ENCODE measurements at places on chromosomes 7 and 10.

GRCh38 chr7:127447326-127447945, 54.9 kb upstream of the ZNF800 start:
- DNase-seq = peak; percentile 8

- DNase-seq = no peak
These were observed 27.0 kb downstream of the JMJD1C start for GRCh38 chr10:63438506-63439498.

DNA sequence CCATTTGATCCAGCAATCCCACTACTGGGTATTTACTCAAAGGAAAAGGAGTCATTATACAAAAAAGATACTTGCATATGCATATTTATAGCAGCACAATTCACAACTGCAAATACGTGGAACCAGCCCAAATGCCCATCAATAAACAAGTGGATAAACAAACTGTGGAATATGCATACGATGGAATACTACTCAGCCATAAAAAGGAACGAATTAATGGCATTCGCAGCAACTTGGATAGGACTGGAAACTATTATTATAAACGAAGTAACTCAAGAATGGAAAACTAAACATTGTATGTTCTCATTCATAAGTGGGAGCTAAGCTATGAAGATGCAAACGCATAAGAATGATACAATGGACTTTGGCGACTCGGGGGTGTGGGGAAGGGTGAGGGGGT, 108.6 kb downstream of the MICU1 start:
- no peak for DNase-seq

DNA sequence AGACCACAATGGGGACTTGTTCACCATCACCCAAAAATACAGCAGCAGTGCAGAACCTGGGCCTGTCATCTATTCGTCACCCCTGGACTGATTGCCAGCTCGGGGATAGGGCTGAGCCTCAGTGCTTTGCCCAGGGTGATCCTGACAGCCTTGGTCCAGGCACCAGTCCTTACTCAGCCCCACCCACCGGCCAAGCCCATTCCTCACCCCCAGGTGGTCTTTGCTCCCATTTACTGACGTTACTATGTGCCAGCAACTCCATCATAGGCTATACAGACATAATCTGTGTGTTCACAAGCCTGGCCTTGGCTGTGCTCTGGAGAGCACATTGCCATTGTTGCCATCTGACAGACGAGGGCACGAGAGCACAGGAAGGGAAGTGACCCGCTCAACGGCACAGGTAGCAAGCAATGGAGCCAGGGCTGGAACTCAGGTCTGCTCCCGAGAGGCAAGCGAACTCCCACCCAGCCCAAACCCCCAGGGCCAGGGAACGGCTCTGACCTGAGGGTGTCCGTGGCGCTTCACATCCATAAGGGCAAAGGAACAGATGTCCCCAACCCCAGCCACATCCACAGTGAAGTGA, 6.8 kb downstream of the ATG9B start:
- DNase-seq = no peak

DNA sequence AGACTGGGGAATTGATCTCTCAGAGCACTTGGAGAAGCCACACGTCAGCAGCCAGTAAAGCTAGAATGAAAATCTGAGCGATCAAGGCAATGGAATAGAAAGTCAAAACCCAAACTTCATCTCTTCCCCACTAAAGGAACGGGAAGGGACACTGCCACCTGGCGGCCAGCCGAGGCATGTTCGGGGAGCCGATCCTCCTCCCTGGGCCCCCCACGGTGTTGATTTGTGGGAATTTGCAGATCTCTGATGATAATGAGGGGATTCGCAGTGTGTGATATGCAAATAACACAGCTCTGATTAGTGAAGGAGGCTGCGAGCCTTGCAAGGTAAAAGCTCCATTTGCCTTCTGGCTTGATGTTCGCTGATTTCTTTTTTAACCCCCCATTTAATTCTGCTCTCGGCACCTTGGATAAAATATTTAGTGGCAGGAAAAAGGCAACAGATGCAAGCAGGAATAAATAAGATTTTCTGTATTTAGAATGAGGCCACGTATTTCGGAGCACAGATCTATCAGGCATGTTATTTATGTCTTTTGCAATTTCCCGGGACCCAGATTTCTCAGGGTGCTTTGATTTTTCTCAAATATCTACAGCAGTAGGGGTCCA, 258.6 kb downstream of the PAXIP1 start:
- peak; percentile 14 for DNase-seq

- no peak for DNase-seq
These were observed 186.6 kb downstream of the DNAJB6 start for GRCh38 chr7:157523371-157523765.

GRCh38 chr7:77537778-77538280, 734 bp downstream of the PTPN12 start:
- peak; percentile 32 for DNase-seq

DNA sequence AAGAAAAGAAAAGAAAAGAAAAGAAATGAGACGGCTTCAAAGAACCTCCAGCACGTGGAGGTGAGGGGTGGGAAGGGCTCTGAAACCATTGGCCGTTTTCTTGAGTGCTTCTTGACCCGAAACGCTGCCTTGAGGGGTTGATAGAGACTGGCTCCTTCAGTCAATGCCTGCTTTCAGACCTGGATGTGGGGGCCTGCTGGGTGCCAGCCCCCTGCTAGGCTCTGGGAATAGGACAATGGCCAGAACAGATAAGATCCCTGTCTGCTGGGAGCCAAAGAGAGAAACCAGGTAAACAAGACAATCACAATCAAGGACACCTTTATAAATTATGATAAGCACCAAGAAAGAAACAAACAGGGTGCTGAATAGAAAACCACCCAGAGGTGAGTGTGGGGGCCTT, 27.7 kb downstream of the ZMIZ1 start:
- DNase-seq = no peak

- no peak for DNase-seq
These were observed 405.0 kb upstream of the GALNT17 start for GRCh38 chr7:70726951-70727378.

GRCh38 chr10:34305189-34305588, 509.9 kb downstream of the PARD3 start:
- DNase-seq = no peak

GRCh38 chr7:50174948-50175347, 81.9 kb upstream of the ZPBP start:
- DNase-seq = no peak

- DNase-seq = no peak
These were observed 40.3 kb downstream of the COL17A1 start for GRCh38 chr10:104045151-104046089.

GRCh38 chr10:28732091-28732490, 54.8 kb downstream of the BAMBI start:
- no peak for DNase-seq

DNA sequence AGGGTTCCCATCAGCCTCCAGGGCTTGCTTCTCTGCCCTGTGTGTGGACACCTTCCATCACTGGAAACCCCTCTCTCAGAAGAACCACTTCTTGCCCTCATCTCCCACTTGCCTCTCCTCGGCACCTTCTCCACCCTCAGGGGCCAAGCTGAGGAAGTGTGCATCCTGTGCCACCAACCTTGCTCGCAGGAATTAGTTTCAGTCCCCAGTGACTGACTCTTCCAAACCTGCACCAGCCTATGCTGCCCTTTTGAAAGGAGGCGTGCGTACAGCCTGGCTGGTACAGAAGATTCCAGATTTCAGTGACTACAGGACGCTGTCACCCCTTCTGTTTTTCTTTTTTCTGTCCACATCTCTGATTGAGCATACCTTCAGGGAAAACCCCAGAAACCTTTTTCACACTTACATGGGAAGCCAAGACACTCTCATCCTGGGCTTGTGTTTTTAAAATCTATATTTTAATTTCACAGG, 67.1 kb downstream of the IKZF1 start:
- DNase-seq = no peak

DNA sequence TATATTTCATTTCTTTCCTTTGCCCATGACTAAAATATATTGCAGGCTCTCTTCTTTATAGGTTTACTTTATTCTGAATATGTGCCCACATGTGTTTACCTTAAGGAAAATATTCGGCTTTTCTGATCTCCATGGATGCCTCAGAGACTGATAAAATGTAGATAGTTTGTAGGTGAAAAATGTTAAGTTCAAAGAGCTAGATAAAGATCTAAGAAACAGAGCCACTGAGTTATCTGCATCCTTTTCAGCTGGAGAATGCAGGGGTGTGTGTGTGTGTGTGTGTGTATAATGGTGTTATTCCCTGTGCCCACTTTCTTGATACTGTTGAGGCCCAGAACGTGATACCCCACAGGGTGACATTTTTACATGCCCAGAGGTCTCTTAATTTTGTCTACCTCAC, 150.8 kb downstream of the LRRC4 start:
- no peak for DNase-seq

DNA sequence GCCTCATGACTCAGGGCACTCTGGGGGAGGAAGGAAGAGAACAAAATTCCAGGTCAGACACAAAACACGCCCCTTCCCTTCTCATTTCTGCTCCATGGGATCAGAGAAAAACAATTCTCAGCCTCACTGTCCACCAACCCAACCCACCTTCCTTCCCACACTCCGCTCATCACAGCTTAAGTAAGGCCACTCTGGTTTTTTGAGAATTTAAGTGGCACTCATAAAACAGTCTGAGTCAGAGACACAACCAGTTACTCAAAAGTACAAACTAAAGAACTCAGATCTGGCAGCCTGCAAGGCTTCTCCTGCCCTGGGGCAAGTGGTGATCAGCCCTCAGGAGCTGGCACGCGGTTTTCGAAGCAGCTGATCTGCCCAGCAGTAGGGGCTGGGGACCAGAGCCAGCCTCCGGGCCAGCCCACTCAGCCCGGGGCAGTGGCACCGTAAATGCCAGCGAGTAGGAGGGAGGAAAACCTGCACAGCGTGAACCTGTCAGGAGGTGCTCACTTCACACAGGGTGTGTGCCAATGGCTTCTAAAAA, 39.1 kb upstream of the ABLIM1 start:
- DNase-seq = no peak

DNA sequence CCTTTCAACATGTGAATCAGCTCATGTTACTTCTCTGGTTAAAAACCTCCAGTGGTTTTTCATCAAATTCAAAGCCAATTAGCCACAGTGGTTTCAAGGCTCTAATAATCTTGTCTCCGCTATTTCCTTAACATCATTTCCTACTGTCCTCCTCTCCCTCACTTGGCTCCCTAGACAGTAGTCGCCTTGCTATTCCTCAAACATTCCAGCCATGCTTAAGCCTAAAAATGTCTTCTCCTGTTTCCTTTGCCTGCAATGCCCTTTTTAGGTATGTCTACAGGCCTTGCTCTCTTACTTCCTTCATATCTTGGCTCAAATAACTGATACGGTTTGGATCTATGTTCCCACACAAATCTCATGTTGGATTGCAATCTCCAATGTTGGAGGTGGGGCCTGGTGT, 779.4 kb upstream of the LRRN3 start:
- no peak for DNase-seq

GRCh38 chr10:9175200-9175599, 1120.7 kb downstream of the GATA3 start:
- peak; percentile 14 for DNase-seq

DNA sequence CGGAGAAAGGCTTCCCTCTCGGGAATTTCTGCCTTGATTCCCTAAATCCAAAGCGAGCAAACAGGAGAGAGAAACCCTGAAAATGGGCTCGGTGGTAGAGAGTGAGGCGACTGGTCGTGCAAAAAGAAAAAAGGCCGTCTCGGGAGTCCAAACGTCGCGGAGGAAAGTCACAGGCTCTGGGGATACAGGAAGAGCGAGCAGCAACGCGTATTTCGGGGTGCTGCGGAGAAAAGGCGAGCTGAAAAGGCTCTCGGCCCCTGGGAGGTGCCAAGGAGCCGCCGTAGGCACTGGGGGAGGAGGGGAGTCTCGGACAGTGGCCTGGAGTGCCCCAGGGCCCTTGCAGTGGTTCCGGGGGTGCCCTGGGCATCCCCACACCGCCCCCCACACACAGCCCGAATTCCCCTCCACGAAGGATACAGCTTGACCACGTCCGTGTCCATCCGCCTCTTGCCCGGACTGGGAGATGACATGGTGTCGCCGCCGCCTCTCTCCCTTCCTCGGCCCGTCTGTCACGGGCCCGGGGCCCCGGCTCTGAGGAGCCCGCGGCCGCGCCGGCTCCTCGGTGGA, 591 bp downstream of the UBE2H start:
- DNase-seq = no peak

GRCh38 chr7:30627026-30627425, 32.3 kb downstream of the GARS1 start:
- DNase-seq = no peak

DNA sequence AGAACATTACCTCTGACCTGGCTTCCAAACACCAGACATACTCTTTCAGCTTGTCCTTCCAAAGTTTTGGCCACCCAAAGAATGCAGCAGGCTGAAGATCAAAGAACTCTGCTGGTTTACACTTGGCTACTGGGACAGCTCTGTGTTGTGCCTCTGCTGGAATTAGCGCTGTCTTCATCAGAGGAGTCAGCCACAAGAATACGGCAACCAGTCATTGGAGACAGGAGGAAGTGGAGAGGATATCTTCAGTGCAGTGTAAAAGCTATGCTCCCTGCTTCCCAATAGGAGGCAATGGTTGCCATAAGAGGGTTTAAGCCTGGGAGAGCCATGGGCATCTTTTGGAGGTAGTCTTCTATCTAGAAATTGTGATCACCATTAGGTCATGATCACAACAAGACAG, 126.7 kb upstream of the WNT16 start:
- no peak for DNase-seq

- DNase-seq = no peak
These were observed 494.3 kb downstream of the AUTS2 start for GRCh38 chr7:70092314-70093204.

GRCh38 chr10:124403548-124403947, 15.2 kb downstream of the OAT start:
- peak; percentile 84 for DNase-seq

DNA sequence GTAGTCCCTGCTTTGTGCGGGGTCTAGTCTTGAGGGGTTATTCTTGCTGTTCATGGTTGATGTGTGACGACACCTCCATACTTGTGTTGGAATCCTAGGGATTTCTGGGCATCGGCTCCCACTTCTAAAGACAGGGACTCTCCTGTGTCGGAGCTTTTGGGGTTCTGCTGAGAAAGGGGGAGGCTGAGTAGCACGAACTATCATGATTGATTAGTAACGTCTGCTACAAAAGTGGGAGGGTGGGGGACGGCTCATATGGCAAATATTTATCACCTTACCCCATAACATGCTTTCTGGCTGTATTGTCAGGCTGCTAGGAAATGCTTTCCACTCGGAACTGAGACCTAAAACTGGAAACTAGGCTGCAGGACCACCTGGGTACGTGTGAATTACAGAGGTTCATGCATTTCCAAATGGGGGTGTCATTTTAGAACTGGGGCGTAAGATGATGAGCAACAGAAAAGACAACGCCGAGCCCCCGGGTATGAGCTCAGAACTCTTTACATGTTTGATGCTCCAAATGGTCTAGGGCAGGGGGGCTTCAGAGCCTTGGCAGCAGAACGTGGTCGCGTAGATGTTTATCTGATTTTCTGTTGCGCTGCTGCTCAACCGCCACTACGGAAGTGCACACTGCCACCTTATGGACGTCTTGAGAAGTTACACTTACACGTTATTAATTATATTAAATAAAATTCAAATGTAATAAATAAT, 15.1 kb upstream of the NME8 start:
- DNase-seq = peak; percentile 38

Measured in thymus (tissue), 14 donors.